ENCODE measurements at places on chromosomes 16 and 17. TPM values are rescaled to one million over a fixed set of nuclear protein-coding genes. Genes with fewer than 3 reads are reported as not detected.
A peak's percentile ranks its signal among the peaks of the same experiment; 100 is the strongest.

ZNF469 gene
- total RNA-seq: 5.2 TPM

TRIM72 gene
- not detected for total RNA-seq

MPV17L gene
- 2.4 TPM for total RNA-seq

- peak; percentile 38 for DNase-seq
Observed at GRCh38 chr17:214881-215331, 33.5 kb upstream of the DOC2B start.

DNA sequence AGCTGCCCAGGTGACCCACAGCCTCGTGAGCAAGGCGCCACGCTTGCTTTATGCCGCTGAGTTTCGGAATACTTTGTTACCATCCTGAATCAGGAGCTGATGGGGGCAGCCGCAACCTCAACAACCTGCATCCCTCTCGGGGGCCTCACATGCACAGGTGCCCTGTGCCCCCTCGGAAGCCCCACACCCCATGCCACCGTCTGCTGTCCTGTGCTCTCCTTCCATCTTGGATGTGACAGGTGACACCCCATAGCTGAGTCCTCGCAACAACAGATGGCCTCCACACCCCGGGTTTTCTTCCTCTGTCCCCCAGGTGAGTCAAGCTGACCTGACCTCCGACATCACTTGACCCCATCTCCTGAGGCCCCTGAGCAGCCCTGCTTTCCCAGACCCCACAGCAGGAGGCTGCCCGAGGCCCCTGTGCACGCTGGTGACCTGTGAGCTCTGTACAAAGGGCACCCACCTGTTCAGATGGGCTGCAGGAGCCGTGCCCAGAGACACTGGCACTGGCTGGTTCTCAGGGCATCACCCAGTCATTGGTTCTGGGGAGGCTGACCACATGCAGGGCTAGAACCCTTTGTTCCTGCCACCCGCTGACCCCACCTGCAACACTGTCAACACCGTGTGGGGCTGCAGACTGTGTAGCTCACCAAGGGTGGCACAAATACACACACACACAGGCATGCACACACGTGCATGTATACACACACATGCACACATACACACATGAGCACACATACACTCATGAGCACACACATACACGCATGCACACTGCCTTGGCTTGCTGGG is 57.7 kb downstream of the RMI2 start:
- no peak for DNase-seq

GRCh38 chr17:56125830-56126819 is 27.1 kb upstream of the ANKFN1 start:
- DNase-seq: no peak

DNA sequence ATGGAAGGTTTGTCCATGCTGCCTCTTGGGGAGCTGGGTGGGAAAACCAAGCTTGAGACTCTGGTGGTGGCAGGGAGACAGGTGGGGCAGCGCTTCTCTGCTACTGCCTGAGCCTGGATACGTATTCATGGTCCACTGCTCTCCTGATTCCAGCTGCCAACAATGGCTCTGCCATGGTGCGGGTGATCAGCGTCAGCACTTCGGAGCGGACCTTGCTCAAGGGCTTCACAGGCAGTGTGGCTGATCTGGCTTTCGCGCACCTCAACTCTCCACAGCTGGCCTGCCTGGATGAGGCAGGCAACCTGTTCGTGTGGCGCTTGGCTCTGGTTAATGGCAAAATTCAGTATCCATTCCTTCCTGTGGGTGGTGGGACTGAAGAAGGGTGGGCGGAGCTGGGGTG is 4.2 kb downstream of the EDC4 start:
- no peak for DNase-seq

DNA sequence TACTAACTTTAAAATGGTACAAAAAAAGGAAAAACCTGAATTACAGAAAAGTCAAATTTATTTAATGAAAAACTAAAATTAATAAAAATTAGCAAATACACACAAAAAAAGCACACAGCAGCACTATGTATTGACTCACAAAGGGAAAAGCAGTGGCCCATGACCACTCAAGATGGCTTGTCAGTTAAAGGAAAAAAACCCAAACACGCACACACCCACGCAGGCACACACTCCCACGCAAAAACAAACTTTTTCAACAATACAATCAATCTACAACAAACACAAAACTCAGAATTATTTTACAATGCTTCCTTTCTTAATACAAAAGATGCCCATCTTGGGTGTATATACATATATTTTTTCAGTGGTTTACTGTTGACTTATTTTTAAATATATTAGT is 24.2 kb downstream of the SIAH1 start:
- DNase-seq: no peak

DNA sequence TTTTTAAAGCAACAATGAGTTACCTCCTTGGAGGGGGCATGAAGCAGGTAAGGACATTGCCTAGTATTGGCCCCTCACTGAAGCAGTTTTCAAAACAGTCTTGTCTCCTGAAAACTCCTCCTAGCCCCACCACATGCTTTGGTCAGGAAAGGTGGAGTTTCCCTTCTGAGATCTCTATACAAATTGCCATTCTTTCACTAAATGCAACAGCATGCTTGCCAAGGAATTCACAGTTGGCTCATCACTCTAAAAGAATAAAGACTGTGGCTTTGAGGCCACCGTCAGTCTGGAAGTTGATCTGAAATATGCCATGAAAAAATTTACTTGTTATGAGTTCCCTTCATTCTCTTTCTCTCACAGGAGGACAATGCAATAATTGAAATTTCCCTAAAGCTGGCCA is 4.2 kb downstream of the TTC19 start:
- no peak for DNase-seq

- no peak for DNase-seq
Observed at GRCh38 chr17:50561746-50562141, 1.2 kb downstream of the CACNA1G start.

DNA sequence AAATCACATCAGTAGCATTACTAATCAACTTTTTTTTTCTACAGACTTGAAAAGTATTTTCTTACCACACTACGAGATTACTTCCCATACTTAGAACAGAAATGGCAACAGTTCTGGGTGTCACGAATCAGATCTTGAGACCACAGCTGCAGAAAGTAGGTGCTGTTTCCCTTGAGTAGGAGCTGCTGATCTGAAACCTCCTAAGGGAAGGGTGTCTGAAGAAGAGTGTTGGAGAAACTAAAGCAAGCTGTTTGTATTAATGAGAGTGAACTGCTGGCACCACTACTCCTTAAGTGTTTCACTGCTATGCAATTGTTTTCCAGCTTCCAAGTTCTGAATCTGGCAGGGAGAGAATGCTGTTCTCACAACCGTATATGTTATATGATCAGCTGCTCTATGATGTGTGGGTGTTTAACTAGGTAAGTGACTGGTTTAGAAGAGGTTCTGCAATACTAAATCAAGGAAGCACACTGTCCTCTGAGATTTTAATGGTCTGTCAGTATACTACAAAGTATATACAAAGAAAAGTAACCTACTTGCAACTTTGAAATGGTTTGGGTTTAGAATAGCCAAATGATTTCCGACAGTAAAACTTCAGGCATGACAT is 3.3 kb downstream of the ZNF652 start:
- DNase-seq: no peak
